ENCODE measurements at places on chromosomes 4 and X. TPM values are rescaled to one million over a fixed set of nuclear protein-coding genes. Genes with fewer than 3 reads are reported as not detected.

GRCh38 chrX:41144873-41145272 lies 59.6 kb downstream of the USP9X start:
- DNase-seq, result no peak

DNA sequence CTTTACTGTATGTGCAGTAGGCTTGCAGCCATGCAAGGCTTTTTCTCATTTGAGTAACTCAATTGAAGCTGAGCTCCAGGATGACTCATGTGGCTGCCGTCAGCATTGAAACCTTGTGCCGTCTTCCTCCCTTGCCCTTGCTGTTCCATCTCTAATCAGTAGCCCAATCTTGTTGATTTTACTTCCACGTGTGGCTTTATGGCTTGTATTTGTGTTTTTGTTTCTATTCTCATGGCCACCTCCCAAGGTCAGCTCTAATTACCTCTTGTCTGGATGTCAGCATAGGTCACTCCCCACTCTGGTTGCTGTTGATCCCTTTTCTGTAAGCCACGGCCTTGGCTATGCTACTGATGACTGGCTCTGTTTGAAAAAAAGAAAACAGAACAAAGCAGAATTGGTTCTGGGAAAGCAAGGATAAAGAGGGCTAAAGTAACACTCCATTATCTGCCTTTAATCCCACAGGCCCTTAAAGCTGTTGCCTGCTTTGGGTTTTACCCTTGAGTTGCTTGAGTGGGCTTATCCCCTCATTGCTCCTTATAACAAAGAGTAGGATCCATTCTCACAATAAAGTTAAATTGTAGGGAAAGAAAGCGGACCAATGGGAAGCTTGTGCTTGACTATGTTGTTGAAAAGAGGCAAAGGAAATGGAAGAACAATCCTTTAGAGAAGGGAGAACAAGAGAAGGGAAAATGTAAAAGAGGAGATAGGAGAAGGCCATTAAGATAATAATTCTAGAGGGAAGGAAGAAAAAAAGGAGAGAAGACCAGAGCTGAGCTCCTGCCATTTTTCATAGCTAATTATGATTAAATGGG lies 173.9 kb upstream of the PGRMC2 start:
- no peak for DNase-seq

DNA sequence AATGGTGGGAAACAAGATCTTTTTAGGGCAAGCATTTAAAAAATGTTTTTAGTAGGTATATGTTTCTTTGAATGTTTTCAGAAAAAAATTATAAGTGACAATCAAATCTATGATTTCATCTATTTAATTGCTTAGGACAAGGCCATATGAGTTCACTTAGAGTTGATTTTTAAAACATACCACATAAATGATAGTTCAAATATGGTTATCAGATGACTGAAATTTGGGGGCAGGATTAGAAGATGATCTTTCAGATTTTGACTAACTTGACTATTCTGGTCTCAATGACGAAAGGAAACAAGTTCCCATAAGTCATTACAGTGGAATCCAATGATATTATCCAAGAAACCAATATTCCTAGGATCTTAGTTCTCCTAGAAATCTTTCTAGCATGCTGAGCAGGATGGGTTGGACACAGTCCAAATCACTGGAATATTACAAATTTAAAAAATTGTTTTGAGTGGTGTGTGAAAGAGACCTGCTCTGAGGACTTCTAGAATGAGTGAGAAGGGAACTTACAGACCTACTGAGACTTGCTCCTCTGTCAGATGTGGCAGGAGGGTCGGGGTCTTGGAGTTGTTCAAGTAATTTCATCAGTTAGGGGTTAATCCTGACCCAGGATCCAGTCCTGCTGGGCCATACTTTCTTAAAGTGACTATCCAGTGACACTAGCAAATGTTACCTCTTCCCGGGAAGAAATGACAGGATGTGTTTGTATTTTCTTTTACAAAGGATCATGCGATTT lies 20.0 kb downstream of the RHOH start:
- no peak for DNase-seq

DNA sequence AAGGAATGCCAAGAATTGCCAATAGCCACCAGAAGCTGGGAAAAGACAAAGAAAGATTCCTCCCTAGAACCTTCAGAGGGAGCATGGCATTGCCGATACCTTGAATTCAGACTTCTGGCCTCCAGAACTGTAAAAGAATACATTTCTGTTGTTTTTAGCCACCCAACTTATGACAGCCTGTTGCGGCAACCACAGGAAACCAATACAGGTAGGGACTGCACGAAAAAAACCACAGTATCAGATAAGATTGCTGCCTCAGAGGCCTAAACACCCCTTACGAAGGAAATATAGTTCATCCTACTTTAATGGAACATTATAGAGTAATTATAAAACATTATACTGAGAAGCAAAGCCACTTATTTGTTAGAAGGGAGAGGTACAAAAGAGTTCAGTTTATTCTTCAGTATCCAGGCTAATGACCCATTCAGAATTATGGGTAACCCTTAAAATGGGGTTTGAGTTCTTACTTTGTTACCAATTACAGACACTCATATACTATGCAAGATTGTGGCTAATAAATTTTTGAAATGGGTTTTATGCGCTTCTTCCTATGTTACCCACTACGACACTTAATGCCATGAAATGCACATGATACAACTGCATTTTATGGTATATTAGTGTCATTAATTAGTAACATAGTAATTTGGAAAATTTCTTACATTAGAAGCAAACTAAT lies 37.4 kb upstream of the SMIM10L2A start:
- no peak for DNase-seq

DNA sequence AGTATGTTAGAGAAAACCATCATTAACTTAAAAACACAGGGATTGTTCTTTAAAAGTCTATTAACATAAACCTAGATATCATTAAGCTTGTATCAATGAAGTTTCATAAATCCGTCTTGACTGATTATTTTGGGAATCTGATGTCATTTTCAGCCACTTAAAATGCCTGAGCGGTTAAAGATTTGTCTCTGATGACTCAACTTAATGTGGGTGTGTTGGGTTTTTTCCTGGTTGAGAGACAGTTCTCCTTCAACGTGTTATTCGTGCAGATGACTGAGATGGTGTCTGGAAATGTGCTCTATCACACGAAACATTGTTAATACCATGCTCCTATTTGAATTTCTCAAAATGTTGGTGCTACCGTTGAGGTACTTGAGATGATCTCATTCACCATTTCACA lies 227.3 kb upstream of the TENM3 start:
- DNase-seq, result no peak

GRCh38 chr4:150962245-150962644 lies 52.8 kb downstream of the LRBA start:
- DNase-seq, result no peak

GRCh38 chr4:139454111-139455045 lies at the start of gene RAB33B:
TSS of gene RAB33B (plus strand) at chr4:139454121. CDS start at chr4:139454196, 75 bp downstream.
- DNase-seq, result peak; percentile 3

GRCh38 chr4:76210452-76210851 lies 3.2 kb downstream of the SCARB2 start:
- DNase-seq, result no peak

DNA sequence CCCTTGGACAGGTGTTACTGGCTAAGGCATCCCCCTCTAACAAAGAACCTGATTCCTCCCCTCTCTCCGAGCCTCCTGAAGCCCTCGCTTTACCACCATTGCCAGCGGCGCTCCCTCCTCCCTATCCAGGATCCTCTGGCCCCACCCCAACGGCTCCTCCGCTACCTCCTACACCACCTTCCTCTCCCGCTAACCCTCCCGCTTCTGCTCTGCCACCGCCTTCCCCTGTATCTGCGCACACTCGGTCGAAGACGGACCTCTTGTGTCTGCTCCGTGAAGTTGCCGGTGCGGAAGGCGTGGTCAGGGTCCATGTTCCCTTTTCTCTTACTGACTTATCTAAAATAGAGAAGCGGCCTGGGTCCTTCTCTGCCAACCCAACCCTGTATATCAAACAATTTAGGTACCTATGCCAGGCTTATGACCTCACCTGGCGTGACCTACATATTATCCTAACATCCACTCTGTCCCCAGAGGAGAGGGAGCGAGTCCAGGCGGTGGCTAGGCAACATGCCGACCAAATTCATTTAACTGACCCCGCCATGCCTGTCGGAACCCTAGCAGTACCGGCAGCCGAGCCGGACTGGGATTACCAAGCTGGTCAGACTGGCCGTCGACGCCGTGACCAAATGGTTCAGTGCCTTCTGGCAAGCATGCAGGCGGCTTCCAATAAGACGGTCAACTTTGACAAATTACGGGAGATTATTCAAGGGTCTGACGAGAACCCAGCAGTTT lies 958.9 kb downstream of the RPA4 start:
- no peak for DNase-seq

Gene L1CAM
- polyA plus RNA-seq, result 1.9 TPM

Gene UGT2B17
- not detected for polyA plus RNA-seq

Gene FAM47E
- polyA plus RNA-seq, result 7.3 TPM
